ENCODE measurements at places on chromosomes 16 and 17.

- DNase-seq = no peak
These were observed 9.3 kb upstream of the PRR14 start for GRCh38 chr16:30641378-30641982.

DNA sequence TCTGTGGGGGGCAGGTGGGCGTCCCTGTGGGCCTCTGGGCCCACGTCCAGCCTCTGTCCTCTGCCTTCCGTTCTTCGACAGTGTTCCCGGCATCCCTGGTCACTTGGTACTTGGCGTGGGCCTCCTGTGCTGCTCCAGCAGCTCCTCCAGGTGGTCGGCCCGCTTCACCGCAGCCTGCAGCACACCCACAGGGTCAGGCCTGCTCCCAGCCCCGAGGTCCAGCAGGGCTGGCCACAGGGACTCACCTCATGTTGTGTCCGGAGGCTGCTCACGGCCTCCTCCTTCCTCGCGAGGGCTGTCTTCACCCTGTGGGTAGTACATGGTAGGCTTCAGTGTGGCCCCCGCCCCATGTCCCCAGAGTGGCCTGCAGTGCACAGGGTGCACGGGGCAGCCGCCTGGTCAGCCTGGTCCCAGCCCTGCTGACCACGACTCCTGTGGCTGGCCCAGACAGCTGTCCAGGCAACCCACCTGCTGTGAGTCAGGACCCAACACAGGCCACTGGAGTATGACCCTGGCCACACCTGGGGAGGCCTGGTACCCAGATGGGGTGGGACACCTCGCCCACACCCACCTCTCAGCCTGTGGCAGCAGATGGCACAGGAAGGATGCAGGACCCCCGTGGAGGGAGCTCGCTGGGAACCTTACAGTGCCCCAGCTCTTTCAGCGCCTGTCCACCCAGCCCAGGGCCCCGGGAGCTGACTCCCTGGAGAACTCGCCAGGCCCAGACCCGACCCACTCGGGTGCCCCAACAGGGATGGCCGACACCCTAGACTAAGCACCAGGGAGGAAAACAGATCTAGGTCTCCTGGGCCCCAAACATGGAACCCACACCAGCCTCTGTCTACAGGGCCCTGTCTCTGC, 23.9 kb upstream of the AATK start:
- no peak for DNase-seq

DNA sequence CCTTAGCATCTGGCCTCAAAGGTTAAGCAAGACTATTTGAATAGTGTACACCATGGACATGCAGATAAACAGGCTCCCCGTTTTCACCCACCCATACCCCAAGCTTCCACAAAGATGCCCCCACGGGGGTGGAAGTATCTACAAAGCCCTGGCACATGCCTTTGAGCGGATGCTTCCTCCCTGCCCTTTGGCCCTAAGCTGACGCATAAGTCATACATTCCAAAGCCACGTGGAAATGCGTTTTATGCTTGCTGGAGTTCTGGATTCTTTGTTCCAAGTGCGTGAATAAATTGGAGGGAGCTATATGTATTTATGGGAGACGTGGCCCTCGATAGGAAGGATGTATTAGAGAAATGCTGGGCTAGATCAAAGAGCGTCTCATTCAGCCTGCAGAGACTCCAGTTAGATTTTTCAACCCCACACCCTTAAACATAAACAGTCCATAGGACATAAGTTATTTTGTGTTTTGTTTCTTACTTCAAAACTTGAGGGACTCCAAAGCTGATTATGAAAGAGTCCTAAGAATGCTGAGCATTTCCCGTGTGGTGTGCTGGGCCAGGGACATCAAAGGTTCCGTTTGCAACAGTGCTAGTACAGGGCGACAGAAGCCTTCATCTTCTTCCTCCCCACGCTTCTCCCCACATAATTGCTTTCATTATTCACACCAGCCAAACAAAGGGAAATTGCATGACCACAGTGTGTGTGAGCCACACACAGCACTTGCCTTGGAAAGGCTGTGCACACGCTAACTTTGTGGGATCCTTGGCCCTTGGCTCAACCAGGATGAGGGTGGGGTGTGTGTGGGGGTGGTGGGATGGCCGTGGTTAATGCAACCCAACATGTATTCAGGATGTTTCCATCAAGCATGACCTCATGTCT, 73.6 kb downstream of the WIPI1 start:
- no peak for DNase-seq

DNA sequence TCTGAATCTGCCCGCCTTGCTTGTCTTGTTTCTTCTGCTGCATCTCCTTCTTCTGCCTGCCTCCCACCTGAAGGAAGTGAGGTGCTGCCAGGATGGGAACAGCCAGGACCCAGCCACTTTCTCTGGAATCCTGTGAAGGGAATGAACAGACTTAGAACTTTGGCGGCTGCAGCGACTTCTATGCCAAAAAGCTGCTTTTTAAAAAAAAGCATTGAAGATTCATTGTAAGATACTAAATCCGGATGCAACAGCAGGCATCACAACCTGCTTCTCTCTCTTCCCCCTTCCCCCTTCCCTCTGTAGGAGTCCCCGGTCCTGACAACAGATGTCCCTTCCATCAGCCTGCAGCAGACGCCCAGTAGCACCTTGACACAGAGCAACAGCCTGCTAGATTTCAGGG, 176.3 kb downstream of the HS3ST4 start:
- no peak for DNase-seq

DNA sequence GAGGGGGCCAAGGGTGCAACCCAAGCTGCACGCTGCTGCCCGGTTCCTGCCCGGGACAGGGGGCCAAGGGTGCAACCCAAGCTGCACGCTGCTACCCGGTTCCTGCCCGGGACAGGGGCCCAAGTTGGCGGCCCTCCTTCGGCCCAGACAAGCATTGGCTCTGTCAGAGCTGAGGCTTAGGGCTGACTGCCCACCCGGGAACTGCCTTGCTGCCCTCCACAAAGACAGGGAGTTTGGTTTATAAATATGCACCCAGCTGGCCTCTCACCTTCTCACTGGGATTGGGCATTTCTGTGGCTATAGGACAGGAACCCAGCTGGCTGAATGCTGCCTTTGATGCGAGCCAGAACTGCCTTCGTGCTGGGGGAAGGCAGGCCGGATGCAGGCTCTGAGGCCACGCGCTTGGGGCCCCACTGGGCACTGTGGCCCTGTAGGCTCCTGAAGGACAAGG, 105.7 kb downstream of the IRX5 start:
- no peak for DNase-seq
